ENCODE measurements at places on chromosomes 6 and 20.

DNA sequence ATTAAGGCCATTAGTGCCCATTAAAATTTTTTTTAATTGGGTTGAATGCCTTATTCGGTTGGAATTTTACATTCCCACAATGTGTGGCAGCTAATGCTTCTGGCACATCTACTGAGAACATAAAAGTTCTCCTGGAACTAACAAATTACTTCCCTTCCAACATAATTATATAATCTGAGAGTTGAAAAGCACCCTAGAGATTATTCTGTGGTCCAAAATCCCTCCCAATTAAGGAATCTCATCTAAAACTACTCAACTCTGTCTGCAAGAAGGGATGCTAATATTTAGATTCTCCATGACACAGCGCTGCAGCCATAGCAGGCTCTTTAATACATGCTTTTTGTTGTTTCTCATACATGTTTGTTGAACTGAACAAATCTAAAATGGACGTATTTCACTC is 4.0 kb downstream of the NUDT3 start:
- DNase-seq: no peak

DNA sequence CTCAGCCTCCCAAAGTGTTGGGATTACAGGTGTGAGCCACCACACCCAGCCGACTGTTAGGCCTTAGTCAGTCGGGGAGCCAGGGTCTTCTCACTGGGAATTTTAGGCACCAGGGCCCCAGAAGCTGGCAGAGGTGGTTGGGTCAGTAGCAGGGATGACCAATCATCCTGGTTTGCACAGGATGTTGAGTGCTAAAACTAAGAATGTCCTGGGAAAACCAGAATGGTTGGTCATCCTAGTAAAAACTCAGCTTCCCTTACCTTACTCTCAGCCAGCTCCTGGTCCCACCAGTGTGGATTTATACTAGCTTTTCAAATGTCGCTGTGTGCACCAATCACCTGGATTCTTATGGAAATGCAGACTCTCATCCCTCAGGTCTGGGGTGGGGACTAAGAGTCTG is 31.8 kb downstream of the KCNG1 start:
- no peak for DNase-seq

DNA sequence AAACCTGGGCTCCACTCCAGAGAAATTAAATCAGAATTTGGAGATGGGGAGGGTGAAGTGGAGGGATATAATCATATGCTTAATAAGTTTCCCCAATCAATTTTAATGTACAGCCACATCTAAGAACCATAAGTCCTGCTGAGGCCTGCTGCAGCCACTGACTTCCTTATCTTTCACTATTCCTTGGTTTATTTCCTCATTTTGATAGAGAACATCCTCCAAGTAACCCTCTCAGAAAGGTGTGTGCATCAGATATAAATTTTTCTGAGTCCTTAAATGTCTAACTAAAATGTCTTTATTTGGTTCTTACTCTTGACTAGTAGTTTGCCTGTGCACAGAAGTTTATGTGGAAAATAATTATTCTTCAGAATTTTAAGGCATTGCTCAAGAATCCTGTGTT is 23.7 kb upstream of the SIRT5 start:
- DNase-seq: no peak

DNA sequence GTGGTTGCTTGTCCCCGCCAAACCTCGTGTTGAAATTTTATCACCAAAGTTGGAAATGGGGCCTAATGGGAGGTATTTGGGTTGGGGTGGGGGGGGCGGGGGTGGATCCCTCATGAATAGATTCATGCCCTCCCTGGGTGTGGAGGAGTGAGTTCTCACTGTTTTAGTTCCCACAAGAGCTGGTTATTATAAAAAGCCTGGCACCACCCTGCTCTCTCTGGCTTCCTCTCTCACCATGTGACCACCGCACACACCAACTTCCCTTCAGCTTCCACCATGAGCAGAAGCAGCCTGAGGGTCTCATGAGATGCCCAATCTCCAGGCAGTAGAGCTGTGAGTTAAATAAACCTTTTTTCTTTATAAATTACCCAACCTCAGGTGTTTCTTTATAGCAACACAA is 111.3 kb downstream of the PRDM1 start:
- no peak for DNase-seq
